ENCODE measurements at places on chromosomes 6 and 20. TPM values are rescaled to one million over a fixed set of nuclear protein-coding genes. Genes with fewer than 3 reads are reported as not detected.

DNA sequence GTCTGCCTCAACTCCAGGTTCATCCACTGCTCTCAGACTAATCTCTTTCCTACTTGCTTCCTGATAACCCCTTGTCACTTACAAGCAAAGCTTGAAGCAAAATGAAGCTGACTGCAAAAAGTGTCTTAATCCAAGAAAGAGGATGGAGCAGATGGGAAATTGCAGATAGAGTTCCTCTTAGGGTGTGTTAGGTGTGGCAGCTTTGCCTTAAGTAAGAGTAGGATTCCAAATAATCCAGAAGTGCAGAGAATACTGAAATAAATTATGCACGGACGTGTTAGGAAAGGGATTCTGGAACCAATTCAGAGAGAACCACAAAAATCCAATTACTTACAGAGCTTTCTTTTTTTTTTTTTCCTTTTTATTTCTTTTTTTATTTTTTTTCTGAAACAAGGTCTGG, 6.1 kb upstream of the RPL7L1 start:
- no peaks in the 10 kb centered on the region for H3K36me3 ChIP-seq
- DNase-seq, result no peak
- no peak overlapping the region for H3K27ac ChIP-seq
- H3K27me3 ChIP-seq, result no peaks in the 10 kb centered on the region
- H3K4me3 ChIP-seq, result no peak overlapping the region
- peaks cover 3% of the 10 kb centered on the region for H3K4me1 ChIP-seq

GRCh38 chr20:12695937-12696336, 312.8 kb upstream of the SPTLC3 start:
- no peaks in the 10 kb centered on the region for H3K27me3 ChIP-seq
- no peaks in the 10 kb centered on the region for H3K36me3 ChIP-seq
- H3K27ac ChIP-seq, result no peak overlapping the region
- no peak overlapping the region for H3K4me3 ChIP-seq
- no peak for DNase-seq

GRCh38 chr20:11686820-11687543, 230.7 kb upstream of the BTBD3 start:
- DNase-seq, result peak; percentile 46
- H3K4me1 ChIP-seq, result no peaks in the 10 kb centered on the region
- H3K27ac ChIP-seq, result no peak overlapping the region

PEX7 gene
- 5.1 TPM for total RNA-seq

APOBEC2 gene
- total RNA-seq, result not detected
